ENCODE measurements at places on chromosomes 4 and X. TPM values are rescaled to one million over a fixed set of nuclear protein-coding genes. Genes with fewer than 3 reads are reported as not detected.

- peak; percentile 60 for DNase-seq
Observed at GRCh38 chr4:74038425-74039314, at the start of gene CXCL3. Gene CXCL3 (minus strand): TSS chr4:74038689. CDS start chr4:74038611, 78 bp downstream.

DNA sequence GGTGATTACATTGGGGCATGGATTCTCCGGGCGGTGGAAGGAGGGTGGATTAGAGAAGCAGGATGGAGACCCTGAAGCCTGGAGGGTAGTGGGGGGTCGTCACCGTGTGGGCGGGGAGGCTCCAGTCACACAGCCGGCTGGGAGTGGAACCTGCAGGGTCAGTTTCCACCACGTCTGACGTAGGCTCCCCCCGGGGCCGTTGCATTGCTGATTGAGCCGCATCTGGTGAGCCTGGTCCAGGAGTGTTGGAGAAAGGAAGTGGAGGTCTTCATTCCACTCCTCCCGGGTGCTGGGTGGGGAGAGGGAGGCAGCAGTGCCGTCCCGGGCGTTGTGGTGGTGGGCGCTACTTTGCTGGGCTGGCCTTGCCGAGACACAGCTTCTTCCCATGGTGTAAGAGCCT is 28.1 kb downstream of the TBC1D14 start:
- DNase-seq, result no peak

DNA sequence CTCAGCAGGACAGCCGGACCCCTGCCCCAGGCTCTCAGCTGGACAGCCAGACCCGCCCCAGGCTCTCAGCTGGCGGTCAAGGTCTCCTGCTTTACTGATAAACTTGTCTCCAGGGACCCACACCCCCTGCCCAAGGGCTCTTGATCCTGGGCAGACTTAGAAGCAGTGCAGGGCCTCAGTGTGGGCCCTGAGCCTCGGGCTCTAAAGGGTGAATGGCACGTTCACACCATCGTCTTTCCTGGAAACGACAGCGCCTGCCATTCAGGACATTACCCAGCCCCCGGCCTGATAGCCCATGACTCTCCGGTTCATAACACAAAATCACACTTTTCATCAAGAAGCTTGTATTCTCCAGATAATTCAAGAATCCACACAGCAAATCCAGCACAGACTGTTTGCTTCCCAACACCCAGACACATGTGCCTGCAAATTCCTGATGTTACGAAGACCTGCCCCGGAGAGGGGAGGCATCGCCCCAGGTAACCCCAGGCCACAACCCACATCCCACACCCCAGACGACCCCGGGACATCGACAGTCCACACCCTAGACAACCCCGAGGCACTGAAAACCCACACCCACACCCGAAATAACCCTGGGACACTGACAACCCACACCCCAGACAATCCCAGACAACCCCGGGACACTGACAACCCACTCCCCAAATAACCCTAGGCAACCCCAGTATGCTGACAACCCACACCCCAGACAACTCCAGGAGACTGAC is 136.8 kb downstream of the FAM53A start:
- no peak for DNase-seq

Gene EMCN
- 29.7 TPM for polyA plus RNA-seq

All from hindlimb muscle (tissue), 1 donor.